ENCODE measurements at places on chromosomes 12 and 14.

- no peak for DNase-seq
These were observed 121.6 kb downstream of the TMEM121 start for GRCh38 chr14:105647784-105648608.

DNA sequence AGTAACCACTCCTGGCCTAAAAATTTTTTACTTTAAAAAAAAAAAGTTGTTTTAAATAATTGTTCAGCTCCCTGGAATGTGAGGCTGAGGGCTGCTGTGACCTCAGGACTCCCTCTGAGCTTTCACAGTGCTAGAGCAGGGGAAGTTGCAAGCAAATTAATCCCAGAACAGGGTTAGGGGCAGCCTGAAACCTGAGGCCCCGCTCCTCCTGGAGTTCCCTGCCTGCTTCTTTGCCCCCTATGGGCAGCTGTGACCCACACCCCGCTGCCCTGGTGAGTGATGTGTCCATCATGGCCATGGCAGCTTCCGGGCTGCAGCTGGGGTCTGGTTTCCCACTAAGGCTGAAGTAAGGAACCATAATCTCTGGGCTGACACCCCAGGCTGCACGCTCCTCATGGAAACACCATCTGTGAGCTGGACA is 9.5 kb downstream of the RITA1 start:
- DNase-seq, result no peak

- DNase-seq, result no peak
These were observed 95.5 kb downstream of the SLC38A6 start for GRCh38 chr14:61076556-61076955.

- DNase-seq, result no peak
These were observed 5.3 kb downstream of the LTB4R start for GRCh38 chr14:24316597-24316950.

DNA sequence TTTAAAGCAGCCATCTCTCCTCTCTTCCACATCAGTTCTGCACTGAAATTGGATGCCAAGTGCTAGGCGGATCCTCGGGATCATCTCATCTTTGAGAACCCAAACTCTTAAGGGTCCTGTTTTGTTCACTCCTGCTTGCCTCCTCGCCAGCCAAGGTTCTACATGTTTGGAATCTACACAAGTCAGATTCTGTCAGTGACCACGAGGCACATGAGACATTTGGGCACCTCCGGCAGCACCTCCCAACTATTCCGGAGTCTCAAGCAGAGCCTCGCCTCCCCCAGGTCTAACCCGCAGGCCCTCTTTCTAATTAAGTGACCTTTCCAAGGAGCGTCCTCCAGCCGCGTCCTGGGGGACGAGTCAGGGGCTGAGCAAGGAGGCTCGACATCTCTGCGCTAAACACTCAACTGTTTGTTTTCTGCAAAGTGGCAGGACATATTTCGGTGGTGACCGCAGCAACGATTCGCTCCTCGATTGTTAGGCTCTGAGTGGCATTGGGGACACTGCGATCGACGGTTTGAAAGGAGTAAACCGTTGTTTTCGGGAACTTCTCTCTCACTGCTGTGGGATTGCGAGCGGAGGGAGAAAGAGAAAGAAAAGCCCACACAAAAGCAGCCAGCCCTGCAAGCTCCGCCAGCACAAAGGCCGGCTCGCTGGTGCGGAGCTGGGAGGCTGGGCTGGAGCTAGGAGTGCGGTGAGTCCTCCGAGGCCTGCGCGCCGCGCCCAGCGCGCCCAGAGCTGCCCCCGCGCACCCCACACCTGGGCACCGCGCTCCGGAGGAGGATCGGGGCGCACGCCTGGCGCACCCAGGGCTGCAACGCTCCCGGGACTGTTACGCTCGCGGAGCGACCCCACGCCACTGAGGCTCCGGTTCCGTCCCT is 640 bp downstream of the ARMH4 start:
- DNase-seq, result no peak

DNA sequence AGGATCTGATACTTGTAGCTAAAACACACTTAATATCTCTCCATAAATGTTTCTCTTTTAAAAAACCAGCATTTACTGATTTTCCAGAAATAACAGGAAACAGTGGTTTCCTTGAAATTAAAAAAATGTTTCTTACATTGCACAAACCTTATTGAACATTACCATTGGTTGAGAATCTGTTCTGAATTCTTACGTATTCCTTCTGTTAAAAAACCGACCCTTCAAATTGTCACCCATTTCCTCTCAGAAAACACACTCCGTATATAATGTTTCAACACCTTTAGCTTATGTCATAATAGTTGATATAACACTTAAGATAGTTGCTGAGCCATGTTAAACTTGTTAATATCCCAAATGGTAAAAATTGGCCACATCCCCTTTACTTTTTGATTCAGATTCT is 51.2 kb downstream of the MSRB3 start:
- no peak for DNase-seq

DNA sequence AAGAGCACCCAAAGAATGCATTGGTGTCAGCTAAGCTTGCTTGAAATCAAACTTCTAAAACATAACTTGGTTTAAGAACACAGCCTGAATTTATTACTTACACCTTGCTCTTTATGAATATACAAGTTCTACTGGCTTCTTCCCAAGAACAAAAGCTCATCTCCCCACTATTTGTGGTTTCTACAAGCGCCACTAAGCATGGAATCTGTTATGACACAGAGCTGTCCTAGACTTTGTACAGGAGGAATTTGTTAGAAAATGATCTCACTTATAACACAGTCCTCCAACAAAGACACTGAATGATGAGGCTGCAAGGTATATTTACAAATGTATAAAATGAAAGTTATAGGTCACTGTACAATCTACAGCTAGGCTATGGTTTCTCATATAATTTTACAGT is 452.1 kb downstream of the BCAT1 start:
- no peak for DNase-seq

GRCh38 chr12:117333331-117333881 is 28.0 kb downstream of the NOS1 start:
- no peak for DNase-seq

GRCh38 chr12:43306066-43306465 is 245.9 kb downstream of the ADAMTS20 start:
- DNase-seq, result no peak

DNA sequence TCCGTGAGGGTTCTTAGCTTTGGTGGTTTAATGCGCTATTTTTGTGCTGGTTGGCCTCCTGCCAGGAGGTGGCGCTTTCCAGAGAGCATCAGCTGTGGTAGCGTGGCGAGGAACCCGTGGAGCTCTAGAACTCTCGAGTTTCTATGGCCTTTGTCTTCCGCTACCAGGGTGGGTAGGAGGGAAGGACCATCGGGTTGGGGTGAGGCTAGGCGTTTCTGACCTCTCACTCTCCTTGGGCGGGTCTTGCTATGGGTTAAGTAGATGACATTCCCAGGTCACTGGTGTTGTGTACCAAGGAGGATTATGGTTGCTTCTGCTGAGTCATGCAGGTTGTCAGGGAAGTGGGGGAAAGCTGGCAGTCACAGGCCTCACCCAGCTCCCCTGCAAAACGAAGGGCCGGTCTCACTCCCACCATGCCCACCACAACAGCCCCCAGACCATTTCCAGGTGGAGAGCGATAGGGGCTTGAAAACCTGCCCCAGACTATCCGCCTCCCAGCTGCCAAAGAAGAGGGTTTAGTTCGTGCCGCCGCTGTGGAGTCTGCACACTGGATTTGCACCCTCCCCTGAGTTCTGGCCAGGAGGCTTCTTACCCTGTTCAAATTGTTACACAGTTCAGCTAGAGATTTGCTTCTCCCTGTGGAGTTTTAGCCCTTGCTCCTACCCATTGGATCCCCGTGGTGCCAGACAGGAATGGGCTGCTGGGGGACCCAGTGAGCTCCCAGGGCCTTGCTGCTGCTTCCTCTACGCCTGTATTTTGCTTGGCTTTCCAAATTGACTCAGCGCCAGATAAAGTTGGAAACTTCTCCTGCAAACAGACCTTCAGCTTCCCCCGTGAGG is 21.9 kb downstream of the RNFT2 start:
- no peak for DNase-seq

GRCh38 chr12:68185598-68185997 is 26.1 kb upstream of the IFNG start:
- no peak for DNase-seq

- DNase-seq, result no peak
These were observed 17.0 kb downstream of the ANO6 start for GRCh38 chr12:45232756-45233372.

GRCh38 chr12:70661466-70662161 is 24.4 kb upstream of the PTPRB start:
- no peak for DNase-seq

DNA sequence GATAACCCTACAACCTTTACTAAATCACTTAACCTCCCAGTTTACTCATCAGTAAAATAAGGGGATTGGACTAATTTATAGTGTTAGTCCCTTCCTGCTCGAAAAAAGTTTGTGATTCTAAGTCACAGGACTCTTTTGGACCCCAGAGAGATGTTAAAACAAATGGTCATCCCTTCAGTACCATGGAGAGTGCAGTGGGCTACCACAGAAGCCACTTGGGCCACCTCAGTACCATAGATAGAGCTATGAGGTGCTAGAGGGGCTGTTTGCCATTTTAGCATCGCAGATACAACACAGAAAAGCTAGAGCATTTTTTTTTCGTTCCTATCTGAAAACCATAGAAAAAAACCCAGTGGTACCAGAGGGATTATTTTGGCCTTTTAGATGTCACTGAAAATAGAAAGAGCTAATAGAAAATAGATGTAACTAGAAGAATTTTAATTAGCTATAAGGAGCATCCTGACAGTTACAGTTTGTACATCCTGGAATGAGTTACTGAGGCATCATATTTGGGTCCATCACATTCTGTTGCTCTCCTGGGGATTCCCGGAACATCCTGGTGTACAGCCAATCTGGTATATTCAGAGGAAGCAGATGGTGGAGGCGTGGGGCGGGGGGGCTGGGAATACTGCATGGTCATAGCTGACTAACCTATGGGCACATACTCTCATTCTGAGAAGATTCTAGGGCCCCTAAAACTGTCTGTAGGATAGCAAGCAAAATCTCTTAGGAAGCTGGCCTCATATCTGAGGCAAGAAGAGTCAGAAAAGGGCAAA is 2.8 kb downstream of the ZNF219 start:
- no peak for DNase-seq

DNA sequence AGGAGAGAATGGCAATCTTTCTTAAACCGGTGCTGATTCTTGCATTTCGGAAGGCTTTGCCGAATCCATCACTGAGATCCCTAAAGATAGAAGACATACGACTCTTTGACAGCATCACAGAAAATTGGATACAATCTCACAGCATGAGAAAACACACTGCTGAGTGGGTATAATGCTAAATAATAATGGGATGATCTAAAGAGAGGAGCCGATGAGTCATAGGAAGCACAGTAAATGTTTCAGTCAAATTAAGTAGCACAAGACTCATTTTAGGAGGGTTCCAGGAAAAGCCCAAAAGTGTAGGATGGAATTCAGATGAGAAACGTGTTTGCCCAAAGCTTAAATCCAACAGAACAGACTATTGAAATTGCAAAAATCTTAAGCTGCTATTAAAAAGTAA is 81.7 kb downstream of the CPNE8 start:
- peak; percentile 88 for DNase-seq

DNA sequence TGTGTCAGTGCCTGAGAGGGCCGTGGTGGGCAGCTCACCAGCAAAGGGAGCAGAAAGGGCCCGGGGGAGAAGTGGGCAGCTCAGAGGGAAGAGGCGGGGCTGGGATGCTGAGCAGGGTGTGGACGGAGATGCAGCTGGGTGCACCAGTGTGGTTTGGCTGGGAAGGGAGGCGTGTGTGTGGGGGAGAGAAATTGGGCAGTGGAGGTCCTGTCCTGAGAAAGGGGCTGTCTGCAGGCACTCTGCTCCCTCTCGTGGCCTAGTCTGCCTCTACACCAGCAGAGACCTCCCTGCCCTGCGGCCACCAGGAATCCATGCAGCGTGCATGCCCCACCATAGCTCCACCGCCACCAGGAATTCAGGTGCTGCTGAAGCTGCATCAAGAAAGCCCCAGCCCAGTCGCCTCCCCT is 6.4 kb downstream of the TMEM121 start:
- DNase-seq, result no peak

- DNase-seq, result no peak
These were observed 225.1 kb upstream of the CRY1 start for GRCh38 chr12:107318556-107318805.

- no peak for DNase-seq
These were observed 17.5 kb upstream of the ERGIC2 start for GRCh38 chr12:29398495-29398894.

DNA sequence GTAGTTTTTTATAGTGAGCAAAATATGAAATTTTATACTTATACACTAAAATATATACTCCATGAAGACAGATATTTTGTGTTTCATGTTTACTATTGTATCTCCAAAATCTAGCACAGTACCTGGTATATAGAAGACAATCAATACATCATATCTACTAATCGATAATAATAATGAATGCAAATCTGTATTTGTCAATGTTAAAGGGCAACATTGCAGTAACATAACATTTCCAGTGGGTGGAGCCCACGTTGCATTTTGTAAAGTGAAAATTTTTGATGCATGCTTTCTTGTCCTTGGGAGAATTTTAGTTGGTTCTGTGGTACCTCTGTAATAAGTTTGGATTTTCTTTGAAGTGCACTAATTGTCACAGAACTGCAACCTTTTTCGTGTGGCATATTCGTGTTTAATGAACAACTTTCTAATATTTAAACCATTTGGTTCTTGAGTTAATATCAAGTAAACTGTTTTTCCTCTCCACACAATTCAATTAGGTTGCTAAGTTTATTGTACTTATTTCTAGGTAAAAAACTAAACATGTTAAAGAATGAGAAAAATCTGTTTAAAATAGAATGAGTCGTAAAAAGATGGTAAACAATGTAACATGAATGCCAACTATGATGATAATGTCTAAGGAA is 47.4 kb downstream of the AVPR1A start:
- no peak for DNase-seq

- no peak for DNase-seq
These were observed 3.0 kb upstream of the MYBPC1 start for GRCh38 chr12:101591781-101592180.

DNA sequence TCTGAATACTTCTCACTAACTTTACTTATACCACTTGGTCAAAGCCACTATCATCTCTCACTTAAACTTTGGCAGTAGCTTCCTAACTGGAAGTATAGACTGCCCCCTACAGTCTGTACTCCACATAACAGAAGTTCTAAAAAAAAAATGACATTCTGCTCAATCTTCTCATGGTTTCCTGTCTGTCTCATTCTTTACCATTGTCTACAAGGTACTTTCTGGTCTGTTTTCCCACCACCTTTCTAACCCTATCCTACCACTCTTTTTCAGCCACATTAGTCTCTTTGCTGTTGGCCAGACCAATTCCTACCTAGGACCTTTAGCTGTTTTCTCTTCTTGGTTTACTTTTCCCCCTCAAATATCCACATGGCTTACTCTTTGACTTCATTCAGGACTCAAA is 14.7 kb downstream of the CPSF6 start:
- no peak for DNase-seq

DNA sequence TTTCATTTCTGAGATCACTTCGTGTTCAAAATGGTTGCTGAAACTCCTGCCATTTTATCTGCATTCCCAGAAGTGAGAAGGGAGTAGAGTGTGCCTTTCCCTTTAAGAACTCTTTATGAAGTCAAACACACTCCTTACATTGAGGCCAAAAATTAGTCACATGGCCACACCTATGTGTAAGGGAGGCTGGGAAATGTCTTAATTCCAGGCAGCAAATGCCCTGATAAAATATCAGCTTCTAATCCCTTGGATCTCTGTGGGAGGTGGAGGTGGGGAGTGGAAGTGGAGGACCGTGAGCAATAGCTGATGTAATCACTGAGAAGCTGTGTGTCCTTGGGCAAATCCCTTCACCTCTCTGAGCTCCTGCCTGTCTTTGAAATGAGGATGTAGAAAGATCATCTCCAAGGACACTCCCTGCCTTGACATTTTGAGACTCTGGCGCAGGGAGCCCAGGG is 22.7 kb upstream of the ANKRD9 start:
- no peak for DNase-seq

- no peak for DNase-seq
These were observed 63.4 kb upstream of the MYL2 start for GRCh38 chr12:110983811-110984210.

GRCh38 chr14:94659901-94660300 is 47.7 kb downstream of the SERPINA3 start:
- DNase-seq, result no peak
